CD4-positive, alpha-beta T cell treated with Interleukin-2 at 100 ng/mL for 4 hours (primary cell): ENCODE measurements at places on chromosomes 3 and 15.

GRCh38 chr3:117515309-117515708, 805.7 kb downstream of the TUSC7 start:
- no peak for DNase-seq

DNA sequence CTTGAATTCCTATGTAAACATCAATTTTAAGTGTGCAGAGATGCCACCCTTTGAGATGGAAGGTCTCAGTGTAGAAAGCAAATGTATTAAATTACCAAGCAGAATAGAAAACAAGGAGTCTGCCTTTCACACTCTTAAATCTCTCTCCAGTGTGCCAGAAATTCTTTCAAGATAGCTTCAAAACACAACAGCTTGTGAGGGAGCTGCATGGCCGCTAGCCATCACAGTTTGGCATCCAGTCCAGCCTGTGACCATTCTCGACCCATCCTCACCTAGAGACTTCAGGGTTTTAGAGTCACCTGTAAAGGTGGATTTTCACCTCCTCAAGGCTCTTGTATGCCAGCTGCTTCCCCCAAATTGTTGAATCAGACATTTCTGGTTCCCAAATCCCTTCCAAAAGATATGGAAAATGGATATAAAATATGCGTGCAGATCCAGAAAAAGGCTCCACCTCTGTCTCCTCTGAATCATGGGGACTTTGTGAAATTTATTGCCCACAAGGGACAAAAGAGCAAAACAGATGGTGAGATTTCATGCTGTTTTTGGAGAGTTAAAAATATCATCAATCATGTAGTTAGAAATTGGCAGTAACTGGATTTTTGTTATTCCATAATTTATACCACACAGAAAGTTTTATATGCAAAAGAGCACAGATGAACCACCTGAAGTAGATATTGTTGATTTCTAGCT, 114.2 kb upstream of the THRB start:
- no peak for DNase-seq

DNA sequence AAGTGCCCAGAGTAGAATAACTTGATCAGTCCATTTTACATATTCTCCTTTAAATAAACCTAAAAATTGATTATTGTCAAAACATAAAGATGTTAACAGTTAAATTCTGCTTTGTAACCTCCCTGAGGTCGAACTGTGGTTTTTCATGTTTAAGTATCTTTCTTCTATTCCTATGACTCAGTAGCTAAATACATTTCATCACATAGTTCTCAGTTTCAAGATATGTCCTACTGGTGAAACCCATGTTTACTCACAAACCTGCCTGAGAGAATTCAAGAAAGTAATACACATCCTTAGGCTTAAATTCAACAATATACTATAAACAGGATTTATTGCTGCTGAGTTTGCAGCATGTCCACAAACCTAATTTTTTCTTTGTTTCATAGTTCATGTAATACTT, 692.9 kb downstream of the ZPLD1 start:
- no peak for DNase-seq

GRCh38 chr3:35921718-35922117, 282.4 kb downstream of the ARPP21 start:
- no peak for DNase-seq

DNA sequence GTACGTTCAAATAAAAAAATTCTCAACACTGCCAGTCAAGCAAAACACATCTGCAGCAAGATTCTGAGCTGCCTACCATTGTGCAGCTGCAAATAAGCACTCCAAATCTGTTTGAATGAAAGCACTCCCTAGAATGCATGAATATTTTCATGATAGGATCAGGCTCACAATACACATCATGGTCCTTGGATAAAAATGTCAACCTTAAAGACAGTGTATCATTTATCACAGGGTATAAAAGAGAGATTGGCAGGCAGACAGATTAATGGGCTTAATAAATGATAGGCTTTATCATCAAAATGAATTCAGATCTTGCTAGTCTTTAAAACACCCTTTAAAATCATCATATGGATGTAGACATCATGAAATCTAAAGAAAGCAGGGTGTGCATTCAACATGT, 9.2 kb downstream of the RYR3 start:
- DNase-seq: no peak
